ENCODE measurements at places on chromosomes 7 and 10. TPM values are rescaled to one million over a fixed set of nuclear protein-coding genes. Genes with fewer than 3 reads are reported as not detected.

Gene ZNF25
- total RNA-seq: 3.3 TPM

Gene ZNF273
- 36.5 TPM for total RNA-seq

Gene LRIT1
- total RNA-seq: not detected

Gene CD36
- 0.34 TPM for total RNA-seq

Gene AOAH
- total RNA-seq: 5.9 TPM

- no peak for DNase-seq
These were observed 51.3 kb downstream of the NHLRC2 start for GRCh38 chr10:113905756-113906155.

DNA sequence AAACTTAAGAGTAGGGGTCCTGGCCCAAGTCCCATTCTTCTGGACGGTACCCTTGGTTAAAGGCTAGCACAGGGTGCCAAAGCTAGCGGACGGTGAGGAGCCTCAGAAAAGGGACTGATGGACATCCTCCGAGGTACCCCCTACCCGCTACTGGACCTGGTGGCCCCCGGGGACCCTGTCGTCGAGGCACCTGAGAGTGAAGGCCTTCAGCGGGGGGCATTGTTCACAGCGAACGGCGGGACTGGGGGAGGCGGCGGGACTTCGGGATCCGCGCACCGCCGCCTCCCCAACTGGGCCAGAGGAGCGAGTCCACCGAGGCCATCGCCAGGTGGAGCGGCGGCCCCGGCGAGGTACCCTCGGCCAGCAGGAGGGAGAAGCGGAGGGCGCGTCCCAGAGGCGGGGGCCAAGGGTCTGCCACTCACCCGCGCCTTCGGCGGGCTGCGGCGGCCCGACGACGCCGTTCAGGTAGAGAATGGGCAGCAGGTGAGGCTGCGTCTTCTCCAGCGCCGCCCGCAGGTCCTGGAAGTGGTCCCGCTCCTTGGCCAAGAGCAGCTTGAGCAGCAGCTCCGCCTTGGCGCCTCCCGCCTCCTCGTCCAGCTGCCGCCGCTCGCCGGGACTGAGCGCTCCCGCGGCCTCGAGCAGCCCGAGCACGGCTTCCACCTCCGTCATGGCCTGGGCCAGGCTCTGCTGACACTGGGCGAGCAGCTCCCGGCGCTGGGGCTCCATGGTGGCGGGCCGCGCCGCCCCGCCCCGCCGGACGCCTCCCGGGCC, 575 bp downstream of the DLG5 start:
- peak; percentile 72 for DNase-seq

- no peak for DNase-seq
These were observed 29.3 kb upstream of the ITGB8 start for GRCh38 chr7:20301311-20301939.

- peak; percentile 69 for DNase-seq
These were observed 27.8 kb downstream of the A1CF start for GRCh38 chr10:50857579-50857978.

DNA sequence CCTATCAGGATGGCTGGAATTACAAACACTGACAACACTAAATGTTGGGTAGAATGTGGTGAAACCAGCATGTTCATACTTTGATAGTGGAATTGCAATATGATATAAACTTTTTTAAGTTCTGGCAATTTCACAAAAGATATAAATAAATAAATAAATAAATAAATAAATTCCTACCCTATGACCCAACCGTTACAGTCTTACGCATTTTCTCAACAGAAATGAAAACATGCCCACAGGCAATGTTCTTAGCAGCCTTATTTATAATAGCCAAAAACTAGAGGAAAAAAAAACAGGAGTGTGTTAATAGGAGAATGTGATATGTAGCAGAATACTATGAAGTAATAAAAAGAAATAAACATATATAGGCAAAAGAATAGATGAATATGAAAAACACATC, 318.9 kb downstream of the IPMK start:
- DNase-seq: no peak

GRCh38 chr7:5634107-5634950, 147.1 kb downstream of the RNF216 start:
- peak; percentile 78 for DNase-seq

GRCh38 chr10:85212526-85212925, 884.1 kb downstream of the CCSER2 start:
- no peak for DNase-seq
